Fibroblast of upper back skin (primary cell): ENCODE measurements at places on chromosomes 2 and 18.

- no peak for DNase-seq
These were observed 40.5 kb downstream of the ANO7 start for GRCh38 chr2:241228860-241229516.

GRCh38 chr2:173119069-173119807 lies 43.6 kb downstream of the MAP3K20 start:
- DNase-seq = peak; percentile 29

DNA sequence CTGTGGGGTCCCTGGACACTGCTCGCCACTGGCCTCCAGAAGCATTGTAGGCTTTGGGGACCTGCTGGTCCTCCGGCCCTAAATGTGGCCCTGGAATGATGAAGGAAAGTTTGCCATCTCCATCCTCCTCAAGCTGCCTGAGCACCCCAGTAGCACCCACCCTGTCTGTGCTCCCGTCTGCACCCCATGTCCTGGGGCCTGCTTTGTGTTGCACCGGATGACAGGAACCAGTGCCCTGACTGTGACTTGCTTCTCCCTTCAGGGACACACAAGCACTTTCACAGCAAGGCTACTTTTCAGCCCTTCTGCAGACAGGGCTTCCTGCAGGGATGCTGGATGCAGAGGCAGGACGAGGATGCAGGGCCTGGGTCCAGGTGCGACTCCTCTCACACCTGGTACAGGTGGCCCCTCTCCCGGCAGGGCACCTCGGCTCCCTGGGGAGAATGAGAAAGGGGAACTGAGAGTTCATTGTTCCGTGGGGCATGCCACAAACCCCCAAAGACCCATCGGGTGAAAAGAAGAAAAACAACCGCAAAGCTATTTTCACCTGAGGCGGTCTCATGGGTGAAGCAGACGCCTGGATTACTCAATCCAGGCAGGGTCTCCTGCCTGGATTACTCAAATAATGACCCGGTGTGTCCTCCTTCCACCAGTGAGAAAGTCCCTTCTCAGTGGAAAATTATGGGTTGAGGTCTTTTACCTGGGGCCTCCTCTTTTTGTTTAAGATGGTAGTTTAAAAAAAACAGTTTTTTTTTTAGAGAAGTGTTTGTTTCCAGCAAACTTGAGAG lies 74.9 kb downstream of the LONRF2 start:
- DNase-seq = no peak

DNA sequence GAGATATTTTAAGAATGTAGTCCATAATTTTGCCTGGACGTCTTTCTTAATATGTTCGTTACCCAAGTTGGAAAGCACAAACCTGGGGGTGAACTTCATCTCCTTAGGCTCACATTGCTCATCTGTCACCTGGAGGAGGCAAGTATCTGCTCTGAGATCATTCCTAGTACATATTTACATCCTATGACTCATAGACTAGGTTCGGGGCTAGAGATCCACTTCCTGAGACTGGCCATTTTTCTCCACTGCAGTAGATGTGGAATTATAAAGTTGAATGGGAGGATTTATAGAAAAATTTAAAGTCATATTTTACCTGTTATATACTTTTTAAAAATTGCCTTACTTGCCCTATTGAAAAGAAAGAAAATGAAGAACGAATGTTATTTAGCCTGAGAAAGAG lies 77.5 kb upstream of the PROKR1 start:
- peak; percentile 39 for DNase-seq

DNA sequence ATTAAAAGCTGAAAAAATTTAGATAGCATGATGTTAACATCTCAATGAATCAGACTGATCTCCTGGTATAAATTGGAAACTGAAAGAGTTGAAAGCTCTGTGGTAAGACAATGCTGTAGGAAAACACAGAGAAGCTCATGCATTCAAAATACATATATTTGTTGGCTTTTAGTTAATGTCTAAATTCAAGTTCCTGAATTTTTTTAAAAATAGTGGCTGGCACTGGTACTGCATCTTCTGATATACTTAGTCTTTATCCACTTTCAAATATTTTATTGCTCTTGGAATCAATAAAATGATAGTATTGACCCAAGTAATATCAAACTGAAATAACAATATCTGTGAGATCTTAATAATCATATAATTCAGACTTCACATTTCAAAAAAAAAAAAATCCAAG lies 151.4 kb upstream of the FIGN start:
- DNase-seq = no peak

GRCh38 chr18:21134895-21135294 lies 23.3 kb upstream of the ROCK1 start:
- DNase-seq = peak; percentile 51

- peak; percentile 25 for DNase-seq
These were observed 458.4 kb downstream of the THSD7B start for GRCh38 chr2:137223722-137224121.

- peak; percentile 43 for DNase-seq
These were observed 24.4 kb downstream of the NFE2L2 start for GRCh38 chr2:177239932-177240630.

GRCh38 chr18:7727361-7728076 lies 160.4 kb downstream of the PTPRM start:
- DNase-seq = peak; percentile 22

- DNase-seq = no peak
These were observed 72.5 kb upstream of the CYP1B1 start for GRCh38 chr2:38148501-38148900.

GRCh38 chr2:236146436-236146835 lies 21.8 kb downstream of the GBX2 start:
- DNase-seq = no peak

GRCh38 chr2:48445091-48445725 lies 84.7 kb upstream of the STON1 start:
- DNase-seq = no peak
